ENCODE measurements at places on chromosomes 6 and 20.
A peak's percentile ranks its signal among the peaks of the same experiment; 100 is the strongest.

- DNase-seq, result no peak
These were observed 16.3 kb upstream of the FAM8A1 start for GRCh38 chr6:17583811-17584210.

DNA sequence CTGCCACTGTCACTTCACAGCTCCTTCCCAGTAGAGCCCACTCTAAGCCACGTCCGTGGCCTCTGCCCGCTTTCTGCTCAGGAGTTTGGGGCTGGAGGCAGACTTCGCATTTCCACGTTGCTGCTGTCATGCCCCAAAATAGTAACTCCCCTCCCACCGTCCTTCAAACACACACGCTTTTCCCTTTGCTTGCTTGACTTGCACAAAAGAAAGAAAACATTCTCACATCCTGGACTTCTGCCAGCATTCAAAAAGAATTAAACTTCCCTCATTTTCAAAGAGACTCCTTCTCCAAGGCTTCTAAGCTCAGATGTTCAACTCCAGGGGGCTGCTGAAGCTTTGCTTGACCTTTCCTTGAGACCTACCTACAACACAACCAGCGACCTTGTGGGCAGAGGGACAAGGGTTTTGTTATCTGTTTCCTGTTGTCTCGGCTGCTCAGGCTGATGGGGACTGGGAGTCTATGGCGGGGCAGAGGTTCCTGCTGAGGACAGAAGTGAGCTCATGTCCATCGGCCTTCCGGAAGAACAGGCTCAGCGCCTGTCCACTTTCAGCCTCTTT, 263.8 kb upstream of the FOXQ1 start:
- no peak for DNase-seq

GRCh38 chr6:52213127-52213526, 27.0 kb downstream of the IL17A start:
- DNase-seq, result no peak

DNA sequence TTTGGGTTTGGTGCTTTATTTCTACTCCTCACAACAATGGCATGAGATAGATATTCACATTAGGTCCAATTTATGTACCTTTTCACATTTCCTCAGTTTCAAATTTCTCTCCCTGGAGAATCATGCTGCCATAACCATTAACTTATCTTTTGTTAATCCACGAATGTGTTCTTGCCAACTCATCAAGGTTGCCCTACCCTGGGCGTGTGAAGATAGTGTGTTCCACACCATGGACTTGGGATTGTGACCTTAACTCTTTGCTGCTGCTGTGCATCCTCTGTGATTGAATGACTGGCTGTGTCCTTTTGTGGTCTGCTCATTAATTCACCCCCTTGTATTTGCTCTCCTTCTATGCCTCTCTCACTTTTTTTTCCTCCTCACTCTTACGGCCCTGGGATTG, 34.2 kb upstream of the SNRPB2 start:
- DNase-seq, result no peak

GRCh38 chr6:20223141-20223540, 10.9 kb upstream of the MBOAT1 start:
- DNase-seq, result no peak

- DNase-seq, result no peak
These were observed 54.4 kb downstream of the GNAS start for GRCh38 chr20:58906894-58907293.

- DNase-seq, result no peak
These were observed 4.9 kb downstream of the REV3L start for GRCh38 chr6:111478064-111478476.

DNA sequence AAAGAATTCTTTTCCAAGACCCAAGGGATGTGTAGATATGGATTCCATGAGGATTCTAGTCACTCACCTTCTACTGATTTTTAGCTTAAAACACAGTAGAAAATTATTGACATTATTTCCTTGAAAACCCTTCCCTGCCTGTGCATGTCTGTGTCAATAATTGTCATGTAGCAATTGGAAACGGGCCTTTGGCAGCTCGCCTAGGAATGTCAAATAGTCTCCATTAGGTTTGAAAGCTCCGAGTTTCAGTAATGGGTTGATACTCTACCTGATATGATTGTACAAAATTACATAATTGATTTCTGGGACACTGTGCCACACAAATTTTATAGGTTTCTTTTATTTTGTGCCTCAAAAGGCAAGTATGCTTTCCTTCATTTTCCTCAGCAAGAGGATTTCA, 515.2 kb upstream of the ARID1B start:
- DNase-seq, result no peak

- DNase-seq, result peak; percentile 56
These were observed 19.1 kb downstream of the TGM3 start for GRCh38 chr20:2314759-2315439.

DNA sequence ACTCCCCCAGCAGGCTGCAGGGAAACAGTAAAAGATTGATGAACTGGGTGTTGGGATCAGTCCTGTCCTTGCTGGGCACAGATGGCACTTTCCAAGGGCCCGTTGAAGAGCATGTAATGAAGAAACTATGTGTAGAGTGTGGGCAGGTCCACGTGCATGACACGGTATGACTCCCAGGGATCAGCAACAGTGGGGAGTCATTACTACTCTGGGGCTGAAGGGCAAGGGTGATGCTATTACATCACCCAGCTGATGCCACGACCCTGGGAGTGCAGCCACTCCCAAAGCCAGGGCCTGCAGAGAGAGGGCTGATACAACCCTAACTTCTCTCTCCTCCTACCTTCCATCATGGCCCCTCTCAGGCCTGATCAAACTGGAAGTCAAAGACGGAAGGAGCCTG, 20.1 kb downstream of the KCNK17 start:
- DNase-seq, result no peak

- no peak for DNase-seq
These were observed 183.2 kb downstream of the HIVEP2 start for GRCh38 chr6:142761756-142762155.

- DNase-seq, result no peak
These were observed 262.6 kb upstream of the PRND start for GRCh38 chr20:4459081-4459480.

GRCh38 chr6:167047554-167047953, 48.4 kb downstream of the CEP43 start:
- DNase-seq, result no peak

Data from SK-N-DZ (cell line).